ENCODE measurements at places on chromosomes 1 and 21. TPM values are rescaled to one million over a fixed set of nuclear protein-coding genes. Genes with fewer than 3 reads are reported as not detected.

DNA sequence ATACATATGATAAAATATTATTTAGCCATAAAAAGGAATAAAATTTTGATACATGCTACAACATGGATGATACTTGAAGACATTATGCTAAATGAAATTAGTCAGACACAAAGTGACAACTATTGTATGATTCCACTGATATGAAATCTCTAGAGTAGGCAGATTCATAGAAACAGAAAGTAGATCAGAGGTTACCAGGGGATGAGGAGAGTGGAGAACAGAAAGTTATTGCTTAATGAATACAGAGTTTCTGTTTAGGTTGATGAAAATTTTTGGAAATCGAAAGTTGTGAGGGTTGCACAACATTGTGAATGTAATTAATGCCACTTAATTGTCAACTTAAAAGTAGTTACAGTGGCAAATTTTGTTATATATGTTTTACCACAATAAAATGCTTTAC is 315.7 kb upstream of the USP25 start:
- H3K36me3 ChIP-seq, result no peaks in the 10 kb centered on the region
- H3K4me3 ChIP-seq, result no peak overlapping the region
- H3K4me1 ChIP-seq, result no peaks in the 10 kb centered on the region
- no peaks in the 10 kb centered on the region for H3K27me3 ChIP-seq
- no peak for DNase-seq

GRCh38 chr1:6025269-6026094 is 20.2 kb upstream of the KCNAB2 start:
- peak overlapping the region; percentile 82 for H3K27ac ChIP-seq
- H3K36me3 ChIP-seq, result peaks cover 2% of the 10 kb centered on the region
- peaks cover 40% of the 10 kb centered on the region for H3K4me1 ChIP-seq
- H3K27me3 ChIP-seq, result no peaks in the 10 kb centered on the region

DNA sequence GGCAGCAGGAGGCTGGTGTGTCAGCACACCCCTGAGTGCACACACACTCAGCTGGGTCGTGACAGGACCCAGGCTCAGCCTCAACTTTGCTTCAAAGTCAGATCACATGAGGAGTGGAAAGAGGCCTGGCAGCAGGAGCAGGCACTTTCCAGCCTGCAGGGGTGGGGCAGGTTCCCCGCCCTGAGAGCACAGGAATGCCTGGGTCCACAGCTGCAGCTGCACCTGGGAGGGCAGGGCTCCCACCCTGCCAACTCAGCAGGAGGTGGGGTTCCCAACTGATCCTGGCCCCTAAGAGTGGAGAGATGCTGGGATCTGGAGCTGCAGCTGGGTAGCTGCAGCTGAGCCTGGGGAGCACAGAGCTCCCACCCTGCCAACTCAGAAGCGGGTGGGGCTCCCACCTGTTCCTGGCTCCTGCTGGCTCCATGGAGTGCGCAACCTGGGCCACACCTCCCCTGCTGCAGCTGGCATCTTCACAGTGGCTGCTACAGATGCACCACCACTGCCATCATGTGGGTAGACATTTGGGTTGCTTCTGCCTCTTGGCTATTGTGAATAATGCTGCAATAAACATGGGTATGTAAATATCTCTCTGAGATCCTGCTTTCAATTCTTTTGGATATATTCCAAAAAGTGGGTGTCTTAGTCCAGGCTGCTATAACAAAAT is 415.4 kb downstream of the TTLL7 start:
- DNase-seq, result no peak
- no peaks in the 10 kb centered on the region for H3K4me1 ChIP-seq
- no peak overlapping the region for H3K4me3 ChIP-seq
- no peak overlapping the region for H3K27ac ChIP-seq
- H3K36me3 ChIP-seq, result no peaks in the 10 kb centered on the region
- no peaks in the 10 kb centered on the region for H3K27me3 ChIP-seq

- no peaks in the 10 kb centered on the region for H3K27me3 ChIP-seq
- no peak overlapping the region for H3K4me3 ChIP-seq
- peak overlapping the region; percentile 77 for H3K27ac ChIP-seq
- H3K4me1 ChIP-seq, result peaks cover 51% of the 10 kb centered on the region
Measured at GRCh38 chr1:66403007-66403731, 130.8 kb upstream of the SGIP1 start.

- H3K4me1 ChIP-seq, result peaks cover 40% of the 10 kb centered on the region
- H3K4me3 ChIP-seq, result no peak overlapping the region
- no peaks in the 10 kb centered on the region for H3K27me3 ChIP-seq
- no peaks in the 10 kb centered on the region for H3K36me3 ChIP-seq
Measured at GRCh38 chr1:183609759-183610452, 19.6 kb upstream of the NCF2 start.

DNA sequence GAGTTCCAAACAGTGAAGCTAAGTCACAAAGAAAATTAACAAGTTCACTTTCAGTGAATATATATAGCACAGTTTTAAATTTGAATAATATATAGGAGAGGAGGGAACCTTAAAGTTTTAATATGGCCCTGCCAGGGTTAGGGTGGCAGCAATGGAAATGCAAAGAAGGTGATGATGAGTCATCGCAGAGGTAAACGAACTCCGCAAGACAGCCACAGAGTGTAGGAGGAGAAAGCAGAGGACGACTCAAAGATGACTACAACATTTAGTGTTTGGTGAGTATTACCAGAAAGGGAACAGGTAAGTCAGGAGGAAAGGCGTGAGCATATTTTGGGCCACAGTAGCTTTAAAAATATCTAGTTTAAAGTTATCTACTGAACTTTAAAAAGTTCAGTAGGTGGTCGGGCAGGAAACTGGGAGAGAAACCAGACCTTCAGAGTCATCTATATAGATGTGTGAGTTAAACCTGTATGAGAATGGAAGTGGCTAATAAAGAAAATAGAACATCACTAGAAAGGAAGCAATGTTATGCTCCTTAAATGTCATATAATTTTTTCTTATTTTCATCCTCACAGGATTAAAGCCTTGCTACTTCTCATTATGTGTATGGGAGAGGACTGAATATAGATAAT is 75.7 kb downstream of the UCHL5 start:
- H3K27ac ChIP-seq, result no peak overlapping the region
- peak; percentile 12 for DNase-seq
- no peak overlapping the region for H3K4me3 ChIP-seq

DNA sequence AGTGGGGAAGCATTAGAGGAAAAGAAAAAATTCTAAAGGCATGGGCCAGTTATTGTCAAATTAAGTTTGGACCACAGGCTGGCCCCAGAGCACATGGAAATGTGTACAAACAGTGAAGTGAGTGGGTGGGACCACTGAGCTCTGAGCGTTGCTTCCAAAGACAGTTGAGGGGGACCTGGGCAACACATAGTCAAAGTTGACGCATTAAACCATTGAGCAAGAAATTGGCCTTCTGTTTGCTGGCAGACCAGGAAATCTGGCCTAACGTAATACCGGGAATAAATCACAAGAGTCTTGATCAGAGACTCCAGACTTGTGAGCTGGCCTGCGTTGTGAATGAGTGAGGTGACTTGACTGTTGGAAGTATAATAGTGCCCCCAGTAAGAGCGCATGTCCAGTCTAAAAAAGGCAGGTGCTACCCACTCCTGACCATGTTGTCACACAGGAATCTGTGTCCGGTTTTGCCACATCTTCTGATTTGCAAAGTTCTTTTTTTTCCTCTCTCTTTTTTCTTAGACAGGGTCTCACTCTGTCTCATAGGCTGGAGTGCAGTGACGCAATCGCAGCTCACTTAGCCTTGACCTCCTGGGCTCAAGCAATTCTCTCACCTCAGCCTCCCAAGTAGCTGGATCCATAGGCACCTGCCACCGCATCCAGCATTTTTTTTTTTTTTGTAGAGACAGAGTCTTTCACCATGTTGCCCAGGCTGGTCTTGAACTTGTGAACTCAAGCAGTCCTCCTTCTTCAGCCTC is 10.7 kb downstream of the EPHB2 start:
- DNase-seq, result no peak
- H3K27ac ChIP-seq, result no peak overlapping the region
- H3K4me1 ChIP-seq, result peaks cover 4% of the 10 kb centered on the region
- H3K27me3 ChIP-seq, result no peaks in the 10 kb centered on the region
- H3K4me3 ChIP-seq, result no peak overlapping the region

- no peaks in the 10 kb centered on the region for H3K4me1 ChIP-seq
- H3K4me3 ChIP-seq, result no peak overlapping the region
- no peaks in the 10 kb centered on the region for H3K36me3 ChIP-seq
- no peak overlapping the region for H3K27ac ChIP-seq
- DNase-seq, result no peak
Measured at GRCh38 chr1:203185585-203185984, 919 bp downstream of the CHI3L1 start.

- no peak overlapping the region for H3K4me3 ChIP-seq
Measured at GRCh38 chr1:116424863-116425262, 51.8 kb downstream of the ATP1A1 start.

DNA sequence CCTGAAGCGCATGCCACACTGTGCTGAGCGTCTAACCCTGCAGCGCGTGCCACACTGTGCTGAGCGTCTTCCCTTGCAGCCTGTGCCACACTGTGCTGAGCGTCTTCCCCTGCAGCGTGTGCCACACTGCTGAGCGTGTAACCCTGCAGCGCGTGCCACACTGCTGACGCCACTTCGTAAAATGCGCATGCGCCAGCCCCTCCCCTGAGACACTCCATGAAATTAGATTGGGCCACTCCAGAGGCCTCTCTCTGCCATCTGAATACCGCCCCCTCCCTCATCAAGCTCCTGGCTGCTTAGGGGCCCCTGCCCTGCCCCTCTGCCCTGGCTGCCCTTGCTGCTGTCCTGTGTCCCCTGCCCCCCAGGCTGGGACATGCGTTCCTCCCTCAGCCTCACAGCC is 84.8 kb downstream of the POFUT2 start:
- H3K4me1 ChIP-seq, result peaks cover 12% of the 10 kb centered on the region
- H3K36me3 ChIP-seq, result no peaks in the 10 kb centered on the region
- peaks cover 4% of the 10 kb centered on the region for H3K27me3 ChIP-seq
- no peak overlapping the region for H3K4me3 ChIP-seq
- no peak for DNase-seq

- H3K27me3 ChIP-seq, result no peaks in the 10 kb centered on the region
- no peak overlapping the region for H3K27ac ChIP-seq
- H3K36me3 ChIP-seq, result no peaks in the 10 kb centered on the region
- DNase-seq, result no peak
Measured at GRCh38 chr1:247646867-247647266, 32.7 kb downstream of the OR13G1 start.

DNA sequence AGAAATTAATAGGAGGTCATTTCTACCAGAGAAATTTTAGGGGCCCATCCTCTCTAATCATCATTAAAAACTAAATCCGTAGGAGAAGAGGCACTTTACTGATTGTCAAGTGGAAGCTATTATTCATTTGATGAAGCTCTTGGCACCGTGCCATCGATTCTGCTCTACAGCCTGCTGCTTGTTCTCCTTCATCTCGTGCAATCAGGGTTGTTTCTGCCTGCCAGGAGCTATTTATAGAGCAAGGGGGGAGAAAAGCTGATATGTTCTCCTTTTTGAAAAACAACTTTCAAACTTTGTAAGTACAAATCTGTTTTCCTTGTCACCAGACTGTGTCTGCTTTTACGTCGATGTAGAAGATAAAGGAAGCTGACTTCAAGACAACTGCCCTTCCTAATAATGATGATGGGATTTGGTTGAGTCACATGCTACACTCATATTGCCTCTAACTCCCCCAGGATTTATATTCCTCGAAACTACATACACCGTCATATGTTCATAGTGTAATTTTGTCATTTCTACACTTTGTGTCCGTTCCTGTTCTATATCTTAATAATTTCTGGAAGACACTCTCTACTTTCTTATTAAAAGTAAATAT is 169.6 kb upstream of the LHX8 start:
- H3K4me1 ChIP-seq, result no peaks in the 10 kb centered on the region
- H3K27me3 ChIP-seq, result no peaks in the 10 kb centered on the region
- DNase-seq, result no peak
- no peak overlapping the region for H3K4me3 ChIP-seq
- H3K36me3 ChIP-seq, result no peaks in the 10 kb centered on the region

DNA sequence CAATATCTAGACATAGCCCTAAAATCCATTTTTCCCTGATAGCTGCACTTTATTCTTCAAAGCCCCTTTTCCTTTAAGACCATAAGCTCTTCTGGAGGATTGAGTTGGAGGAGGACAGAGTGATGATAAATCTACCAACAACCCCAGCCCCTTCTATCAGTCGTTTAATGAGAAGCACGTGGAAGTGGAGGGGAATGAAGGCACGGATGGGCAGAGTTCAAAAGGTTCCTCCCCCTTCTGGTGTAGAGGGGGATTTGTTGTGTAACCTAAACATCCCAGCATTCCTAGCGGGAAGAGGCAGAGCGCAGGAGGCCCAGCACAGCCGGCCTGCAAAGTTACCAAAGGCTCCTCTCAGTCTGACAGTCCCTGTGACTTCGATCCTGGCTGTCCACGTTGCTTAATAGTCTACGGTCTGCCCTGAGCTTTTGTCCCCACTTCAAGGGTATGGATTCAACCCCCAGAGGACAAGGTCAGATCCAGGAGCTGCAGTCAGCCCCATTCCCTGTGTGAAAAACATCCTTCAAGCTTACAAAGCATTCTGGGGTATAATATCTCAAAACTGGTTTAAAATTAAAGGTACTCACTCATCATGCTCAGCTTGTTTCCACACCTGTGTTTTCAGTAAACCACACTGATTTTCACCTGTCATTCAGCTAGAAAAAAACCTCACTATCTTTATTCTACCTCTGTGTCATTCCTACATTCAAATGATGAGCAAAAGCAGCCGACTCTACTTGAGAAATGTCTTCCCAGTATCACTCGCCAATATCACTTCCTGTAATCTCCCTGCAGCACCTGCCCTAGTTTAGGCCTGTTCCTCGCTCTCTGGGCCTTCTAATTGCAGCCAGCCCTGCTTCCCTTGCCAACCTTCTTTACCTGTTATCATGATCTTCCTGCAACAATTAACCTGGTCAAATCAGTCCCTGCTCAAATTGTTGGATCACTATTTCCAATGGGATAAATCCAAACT is 117.9 kb downstream of the PLPP3 start:
- H3K4me1 ChIP-seq, result no peaks in the 10 kb centered on the region
- DNase-seq, result no peak
- H3K36me3 ChIP-seq, result no peaks in the 10 kb centered on the region
- H3K27me3 ChIP-seq, result no peaks in the 10 kb centered on the region

Gene APOBEC4
- not detected for total RNA-seq

Gene NLRP3
- total RNA-seq, result 9.5 TPM

Gene ANGPTL3
- total RNA-seq, result not detected

Gene NPHS2
- total RNA-seq, result not detected

Gene UTS2
- total RNA-seq, result not detected

Gene FAAH
- total RNA-seq, result 0.72 TPM

Gene CASQ2
- not detected for total RNA-seq

Gene BRINP2
- total RNA-seq, result not detected

Gene TNFSF4
- total RNA-seq, result 10.4 TPM

Gene RGS13
- 0.23 TPM for total RNA-seq
